SK-N-SH (cell line): ENCODE measurements at places on chromosomes 16 and 17.

- DNase-seq, result no peak
Observed at GRCh38 chr17:31374503-31374902, 17.0 kb upstream of the RAB11FIP4 start.

DNA sequence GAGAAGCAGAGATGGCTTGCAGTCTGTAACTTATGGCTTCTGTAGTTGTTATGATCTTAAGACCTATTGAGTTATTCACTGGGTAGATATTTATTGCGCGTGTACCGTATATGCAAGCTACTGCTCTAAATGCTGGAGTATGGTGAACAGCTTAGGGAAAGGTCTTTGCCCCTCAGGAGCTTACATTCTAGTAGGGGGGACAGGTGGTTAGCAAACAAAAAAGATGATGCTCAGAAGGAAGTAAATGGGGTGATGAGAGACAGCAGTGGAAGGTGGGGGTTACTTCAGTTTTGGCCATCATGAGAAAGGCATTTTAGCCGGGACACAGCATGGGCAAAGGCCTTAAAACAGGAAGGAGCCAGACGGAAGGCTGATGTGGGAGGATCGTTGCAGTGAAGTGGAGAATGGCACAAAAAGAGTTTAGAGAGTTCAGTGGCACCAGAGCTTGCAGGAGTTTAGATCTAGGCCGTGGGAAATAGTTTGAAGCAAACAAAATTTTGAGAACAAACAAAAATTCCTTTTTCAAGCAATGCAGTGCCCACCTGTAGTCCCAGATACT lies 2.1 kb downstream of the ARMC7 start:
- DNase-seq, result no peak

DNA sequence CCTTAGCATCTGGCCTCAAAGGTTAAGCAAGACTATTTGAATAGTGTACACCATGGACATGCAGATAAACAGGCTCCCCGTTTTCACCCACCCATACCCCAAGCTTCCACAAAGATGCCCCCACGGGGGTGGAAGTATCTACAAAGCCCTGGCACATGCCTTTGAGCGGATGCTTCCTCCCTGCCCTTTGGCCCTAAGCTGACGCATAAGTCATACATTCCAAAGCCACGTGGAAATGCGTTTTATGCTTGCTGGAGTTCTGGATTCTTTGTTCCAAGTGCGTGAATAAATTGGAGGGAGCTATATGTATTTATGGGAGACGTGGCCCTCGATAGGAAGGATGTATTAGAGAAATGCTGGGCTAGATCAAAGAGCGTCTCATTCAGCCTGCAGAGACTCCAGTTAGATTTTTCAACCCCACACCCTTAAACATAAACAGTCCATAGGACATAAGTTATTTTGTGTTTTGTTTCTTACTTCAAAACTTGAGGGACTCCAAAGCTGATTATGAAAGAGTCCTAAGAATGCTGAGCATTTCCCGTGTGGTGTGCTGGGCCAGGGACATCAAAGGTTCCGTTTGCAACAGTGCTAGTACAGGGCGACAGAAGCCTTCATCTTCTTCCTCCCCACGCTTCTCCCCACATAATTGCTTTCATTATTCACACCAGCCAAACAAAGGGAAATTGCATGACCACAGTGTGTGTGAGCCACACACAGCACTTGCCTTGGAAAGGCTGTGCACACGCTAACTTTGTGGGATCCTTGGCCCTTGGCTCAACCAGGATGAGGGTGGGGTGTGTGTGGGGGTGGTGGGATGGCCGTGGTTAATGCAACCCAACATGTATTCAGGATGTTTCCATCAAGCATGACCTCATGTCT lies 73.6 kb downstream of the WIPI1 start:
- no peak for DNase-seq

- no peak for DNase-seq
Observed at GRCh38 chr16:82793528-82794245, 166.9 kb downstream of the CDH13 start.

DNA sequence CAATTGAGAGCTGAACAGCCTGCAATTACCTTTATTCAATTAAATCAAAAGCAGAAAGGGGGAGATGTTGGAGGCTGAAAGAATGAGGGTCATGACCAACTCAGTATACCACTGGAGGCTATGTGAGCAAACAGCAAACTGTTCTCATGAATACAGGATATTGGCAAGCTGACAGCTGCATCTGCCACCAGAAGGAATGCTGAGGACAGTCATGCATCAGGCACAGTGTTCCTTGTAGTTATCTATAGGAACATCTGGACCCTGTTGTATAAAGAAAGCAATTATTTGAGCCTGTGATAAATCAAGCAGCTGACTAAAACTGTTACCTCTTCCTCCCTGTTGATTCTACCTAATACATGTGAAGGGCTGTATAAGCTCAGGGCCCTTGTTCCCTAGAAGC lies 2064.6 kb downstream of the TP53TG3F start:
- DNase-seq, result no peak

- DNase-seq, result peak; percentile 95
Observed at GRCh38 chr16:2500918-2501750, 12.6 kb upstream of the ATP6V0C start.

DNA sequence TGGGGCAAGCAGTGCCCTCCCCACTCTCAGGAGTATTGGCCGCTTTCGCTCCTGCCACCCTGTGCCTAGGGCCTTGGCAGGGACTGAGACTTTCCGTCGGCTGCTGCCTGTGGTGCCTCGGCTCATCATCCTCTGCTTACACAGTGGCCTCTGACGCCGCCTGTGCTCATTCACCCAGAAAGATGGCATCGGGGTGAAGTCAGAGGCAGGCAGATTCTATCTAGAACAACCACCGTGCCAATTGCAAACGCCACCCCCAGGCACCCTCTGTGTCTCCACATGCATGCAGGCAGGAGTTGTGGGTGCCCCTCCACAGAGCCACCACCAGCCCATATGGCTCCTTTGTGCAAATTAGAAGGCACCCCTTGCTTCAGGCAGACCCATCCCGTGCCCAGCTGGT lies 154.2 kb upstream of the GSE1 start:
- DNase-seq, result peak; percentile 67

- DNase-seq, result no peak
Observed at GRCh38 chr16:81917375-81917774, 93.9 kb downstream of the SDR42E1 start.

DNA sequence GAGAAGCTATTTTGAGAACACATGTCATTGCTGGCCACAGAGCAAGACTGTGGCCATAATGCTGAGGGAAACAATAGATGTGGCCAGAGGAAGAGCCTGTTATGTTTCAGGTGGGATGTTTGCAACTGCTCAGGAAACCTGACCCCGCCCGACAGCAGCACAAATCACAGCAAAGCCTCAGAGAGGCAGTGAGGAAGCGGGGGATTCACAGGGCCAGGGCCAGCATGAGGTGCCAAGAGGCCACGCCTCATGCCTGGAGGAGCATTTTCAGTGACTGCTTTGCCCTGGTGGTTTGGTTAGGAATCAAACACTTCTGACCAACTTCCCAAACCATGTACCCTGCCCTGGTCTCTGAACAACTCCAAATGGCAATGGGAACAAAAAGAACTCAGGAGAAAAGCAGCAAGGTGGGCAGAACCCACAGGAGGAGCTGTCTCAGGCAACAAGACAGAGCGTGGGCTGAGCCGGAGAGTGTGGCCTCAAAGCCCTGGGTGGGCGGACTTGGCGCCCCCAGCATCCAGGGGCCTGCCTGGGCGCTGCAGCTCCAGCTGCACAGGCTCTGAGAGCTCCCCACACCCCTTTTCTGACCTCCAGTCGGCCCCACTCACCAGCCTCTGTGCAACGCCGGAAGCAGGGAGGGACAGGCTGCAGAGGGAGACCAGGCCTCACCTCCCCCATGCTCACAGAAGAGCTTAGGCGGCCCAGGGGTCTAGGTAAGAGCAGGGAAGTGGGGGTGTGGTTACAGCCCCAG lies 20.6 kb downstream of the HIC1 start:
- DNase-seq, result peak; percentile 78

DNA sequence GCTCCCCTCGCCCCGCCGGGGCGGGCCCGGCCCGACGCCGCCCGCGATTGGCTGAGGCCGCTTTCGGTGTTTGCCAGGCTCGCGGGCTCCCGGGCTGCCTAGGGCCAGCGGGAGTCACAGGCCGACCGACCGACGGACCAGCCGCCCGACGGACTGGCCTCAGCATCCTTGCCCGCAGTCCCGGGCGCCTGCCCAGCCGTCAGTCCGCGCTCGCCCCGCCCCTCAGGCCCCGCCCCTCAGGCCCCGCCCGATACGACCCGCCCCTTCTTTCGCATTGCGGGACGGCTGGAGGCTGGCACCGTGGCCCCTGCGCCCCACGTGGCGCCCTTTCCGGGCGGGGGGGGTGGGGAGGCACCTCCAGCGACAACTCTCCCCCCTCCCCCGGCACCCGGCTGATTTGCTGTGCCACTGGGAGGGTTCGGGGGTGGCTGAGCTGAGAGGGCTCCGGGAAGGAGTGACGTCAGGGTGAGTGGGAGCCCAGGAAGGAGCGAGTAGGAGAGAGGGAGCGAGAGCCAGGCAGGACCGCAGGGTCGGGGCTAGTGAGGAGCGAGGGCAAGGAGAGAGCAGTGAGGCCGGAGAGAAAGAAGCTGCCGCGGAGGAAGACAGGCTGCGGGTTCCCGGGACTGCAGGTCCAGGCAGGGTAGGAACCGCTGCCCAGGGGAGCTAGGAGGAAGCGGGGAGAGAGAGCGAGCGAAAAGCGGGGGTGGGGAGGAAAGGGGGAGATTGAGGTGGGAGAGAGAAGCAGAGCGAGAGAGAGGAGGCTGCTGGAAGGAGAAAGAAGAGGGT lies at the start of gene ASPHD1:
TSS of gene ASPHD1 (plus strand) at position 387 of the 786 bp plus-strand sequence. CDS start 484 bp downstream, outside the sequence.
- peak; percentile 92 for DNase-seq
